ENCODE measurements at places on chromosomes 2 and 18.

- DNase-seq, result no peak
Measured at GRCh38 chr2:217617616-217618022, 385.2 kb downstream of the TNS1 start.

- no peak for DNase-seq
Measured at GRCh38 chr18:57890266-57890665, 87.2 kb upstream of the ATP8B1 start.

- DNase-seq, result peak; percentile 49
Measured at GRCh38 chr2:99488539-99489062, 1.2 kb downstream of the REV1 start.

GRCh38 chr2:223071139-223071538 lies 19.1 kb downstream of the KCNE4 start:
- no peak for DNase-seq

DNA sequence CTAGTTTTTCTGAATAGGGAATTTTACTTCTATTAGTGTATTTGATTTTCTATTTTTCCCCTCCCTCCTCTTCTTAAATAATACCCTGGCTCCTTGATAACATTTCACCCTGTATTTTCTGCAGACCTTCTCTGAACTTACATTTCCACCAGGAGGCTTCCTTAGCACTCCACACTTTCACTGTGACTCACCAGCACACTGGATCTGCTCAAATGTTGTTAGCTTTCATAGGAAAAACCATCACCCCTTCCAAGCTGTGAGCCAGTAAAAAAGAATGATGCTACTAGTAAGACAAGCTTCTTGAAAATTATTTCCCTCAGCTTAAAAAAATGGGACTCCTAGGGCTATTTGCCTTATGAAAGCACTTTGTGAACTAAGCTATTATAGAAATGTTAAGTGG lies 16.1 kb downstream of the SUPT7L start:
- no peak for DNase-seq

- DNase-seq, result peak; percentile 11
Measured at GRCh38 chr18:50819728-50820378, at the start of gene MRO. MRO (minus strand) TSS chr18:50820016; CDS start chr18:50809400, 10,616 bp downstream.

DNA sequence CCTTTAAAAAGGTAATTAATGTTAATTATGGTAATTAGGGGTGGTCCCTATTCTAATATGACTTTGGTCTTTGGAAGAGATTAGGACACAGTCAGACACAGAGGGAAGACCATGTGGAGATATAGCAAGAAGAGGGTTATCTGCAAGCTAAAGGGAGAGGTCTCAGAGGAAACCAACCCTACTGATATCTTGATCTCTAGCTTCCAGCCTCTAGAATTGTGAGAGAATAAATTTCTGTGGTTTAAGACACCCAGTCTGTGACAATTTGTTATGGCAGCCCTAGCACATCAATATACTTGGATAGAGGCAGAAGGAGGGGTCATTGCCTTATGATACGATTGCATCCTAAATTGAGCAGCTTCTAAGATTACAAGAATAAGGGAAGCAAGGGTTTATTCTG lies 21.3 kb upstream of the NT5C1B start:
- DNase-seq, result no peak

GRCh38 chr2:114222344-114222743 lies 220.1 kb upstream of the DPP10 start:
- no peak for DNase-seq

DNA sequence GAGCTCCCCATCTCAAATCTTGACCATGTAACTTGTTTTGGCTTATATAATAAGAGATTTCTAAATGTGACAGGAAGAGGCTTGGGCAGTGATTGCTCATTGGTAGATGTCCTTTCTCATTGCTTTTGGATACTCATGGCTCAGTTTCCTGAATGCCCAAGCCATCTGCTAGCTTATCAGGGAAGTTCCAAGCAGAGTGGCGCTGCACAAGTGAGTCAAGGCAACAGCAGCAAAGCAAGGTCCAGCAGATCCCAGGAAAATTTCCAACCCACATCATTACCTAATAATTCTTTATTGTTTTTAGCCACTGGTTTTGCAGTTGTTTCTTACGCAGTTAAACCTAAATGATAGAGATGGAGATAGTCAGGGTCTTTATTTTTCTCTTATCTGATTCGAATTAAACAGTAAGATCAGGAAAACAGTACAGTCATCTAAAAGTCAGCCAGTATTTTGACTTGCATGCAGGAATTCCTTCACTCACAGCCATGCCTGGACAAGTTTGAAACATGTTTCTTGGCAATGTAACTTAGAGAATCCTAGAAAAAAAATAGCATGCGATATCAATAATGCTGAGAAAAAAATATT lies 349.7 kb upstream of the TMEFF2 start:
- no peak for DNase-seq

GRCh38 chr2:238908960-238909951 lies 61.4 kb downstream of the TWIST2 start:
- no peak for DNase-seq

- no peak for DNase-seq
Measured at GRCh38 chr2:190526105-190526750, 8.3 kb downstream of the NEMP2 start.

DNA sequence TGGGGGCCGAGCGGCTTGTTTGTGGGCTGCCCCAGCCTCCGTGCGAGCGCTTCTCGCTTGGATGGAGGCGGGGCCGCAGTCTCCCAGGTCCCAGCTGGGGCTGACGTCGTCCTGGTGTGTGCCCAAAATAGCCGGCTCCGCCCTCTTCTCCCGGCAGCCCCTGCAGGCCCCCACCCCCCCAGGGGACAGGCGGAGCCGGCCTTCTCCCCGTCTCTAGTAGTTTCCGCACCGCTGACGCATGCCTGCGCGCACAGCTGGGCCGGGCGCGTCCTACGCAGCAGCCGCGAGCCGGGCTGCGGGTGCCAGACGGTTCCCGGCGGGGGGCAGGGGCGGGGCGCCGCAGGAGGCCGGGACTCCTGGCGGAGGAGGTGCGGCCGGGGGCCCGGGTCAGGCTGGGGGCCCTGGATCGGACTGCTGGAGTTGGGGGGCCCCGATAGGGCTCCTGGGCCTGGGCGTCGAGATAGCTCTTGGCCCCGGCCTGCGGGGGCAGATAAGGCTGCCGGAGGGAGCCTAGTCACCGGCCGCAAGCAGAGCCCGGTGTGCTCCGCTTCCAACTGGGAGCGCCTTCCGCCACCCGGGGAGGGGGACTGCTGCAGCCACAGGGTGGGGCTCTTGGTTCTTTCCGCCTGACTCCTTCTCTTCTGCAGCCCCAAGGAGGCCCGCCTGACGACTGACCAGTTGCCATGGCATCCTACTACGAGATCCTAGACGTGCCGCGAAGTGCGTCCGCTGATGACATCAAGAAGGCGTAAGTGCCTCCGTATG lies at the start of gene DNAJB2:
Gene DNAJB2 (plus strand): TSS at position 216 of the 765 bp plus-strand sequence. CDS start 468 bp downstream, at position 684.
- peak; percentile 96 for DNase-seq

All from HS-5 (cell line).